ENCODE measurements at places on chromosomes 4 and X.

- DNase-seq: no peak
Observed at GRCh38 chr4:150217808-150218207, 139.6 kb downstream of the DCLK2 start.

DNA sequence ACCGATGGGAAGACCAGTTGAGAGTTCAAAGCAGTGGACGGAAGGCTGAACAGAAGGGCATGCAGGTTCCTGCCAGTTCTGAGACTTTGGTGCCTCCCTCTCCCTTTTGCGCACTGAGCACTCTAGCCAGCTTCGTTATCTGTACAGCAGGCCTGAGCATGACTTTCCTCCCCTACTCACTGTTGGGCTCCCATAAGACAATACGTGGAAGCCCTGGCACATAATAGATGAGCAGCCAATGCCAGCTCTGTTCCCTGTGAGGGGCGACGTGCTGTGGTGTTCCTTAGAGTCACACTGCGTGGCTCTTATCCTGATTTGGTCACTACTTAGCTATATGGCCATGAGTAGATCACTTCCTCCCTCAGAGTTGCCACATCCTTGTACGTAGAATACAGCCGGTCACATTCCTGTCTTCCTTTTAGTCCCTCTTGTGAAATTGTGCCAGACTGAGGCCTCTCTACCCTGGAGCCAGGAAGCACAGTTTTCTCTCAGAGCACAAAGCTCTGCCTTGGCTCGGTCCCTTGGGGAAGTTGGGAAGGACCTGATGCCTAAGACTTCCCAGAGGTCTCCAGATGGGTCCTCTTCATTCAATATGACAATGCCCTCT is 160.4 kb upstream of the MAMLD1 start:
- peak; percentile 78 for DNase-seq

DNA sequence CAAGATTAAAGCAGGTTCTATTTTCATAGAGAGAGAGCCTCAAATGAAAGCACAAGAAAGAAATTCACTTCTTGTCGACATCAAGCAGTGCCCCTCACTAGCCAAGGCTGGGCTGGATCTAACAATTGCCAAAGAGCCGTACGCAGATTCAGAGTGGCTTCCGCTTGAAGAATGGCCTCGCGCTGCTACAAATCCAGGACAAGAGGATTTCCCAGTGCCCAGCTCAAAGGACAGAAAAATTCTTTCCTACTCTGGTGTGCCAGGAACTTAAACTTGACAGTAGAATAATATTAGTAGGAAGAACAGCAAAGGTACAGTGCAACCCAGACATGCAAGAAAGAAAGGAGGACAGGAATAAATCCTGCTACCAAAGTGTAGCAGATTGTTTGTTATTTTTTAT is 56.5 kb upstream of the PPARGC1A start:
- DNase-seq: no peak

- no peak for DNase-seq
Observed at GRCh38 chr4:6969826-6970800, 60.5 kb downstream of the TBC1D14 start.

GRCh38 chrX:130805903-130806302 is 97.1 kb downstream of the ENOX2 start:
- no peak for DNase-seq

GRCh38 chr4:1992468-1993168 is 16.2 kb downstream of the NELFA start:
- no peak for DNase-seq

GRCh38 chr4:70640192-70640591 is 11.6 kb downstream of the ENAM start:
- DNase-seq: no peak

- DNase-seq: peak; percentile 6
Observed at GRCh38 chr4:13294961-13295605, 189.1 kb downstream of the RAB28 start.

- DNase-seq: no peak
Observed at GRCh38 chr4:46354701-46355262, 35.1 kb downstream of the GABRA2 start.

DNA sequence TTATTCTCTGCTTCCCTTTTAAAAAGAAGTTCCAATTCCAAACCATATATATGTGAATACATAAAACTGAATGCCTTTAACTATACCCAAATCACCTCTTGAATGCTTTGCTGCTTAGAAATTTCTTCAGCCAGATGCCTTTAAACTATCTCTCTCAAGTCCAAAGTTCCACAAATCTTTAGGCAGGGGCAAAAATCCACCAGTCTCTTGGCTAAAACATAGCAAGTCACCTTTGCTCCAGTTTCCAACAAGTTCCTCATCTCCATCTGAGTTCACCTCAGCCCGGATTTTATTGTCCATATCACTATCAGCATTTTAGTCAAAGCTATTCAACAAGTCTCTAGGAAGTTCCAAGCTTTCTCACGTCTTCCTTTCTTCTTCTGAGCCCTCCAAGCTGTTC is 49.8 kb downstream of the SULT1B1 start:
- no peak for DNase-seq

DNA sequence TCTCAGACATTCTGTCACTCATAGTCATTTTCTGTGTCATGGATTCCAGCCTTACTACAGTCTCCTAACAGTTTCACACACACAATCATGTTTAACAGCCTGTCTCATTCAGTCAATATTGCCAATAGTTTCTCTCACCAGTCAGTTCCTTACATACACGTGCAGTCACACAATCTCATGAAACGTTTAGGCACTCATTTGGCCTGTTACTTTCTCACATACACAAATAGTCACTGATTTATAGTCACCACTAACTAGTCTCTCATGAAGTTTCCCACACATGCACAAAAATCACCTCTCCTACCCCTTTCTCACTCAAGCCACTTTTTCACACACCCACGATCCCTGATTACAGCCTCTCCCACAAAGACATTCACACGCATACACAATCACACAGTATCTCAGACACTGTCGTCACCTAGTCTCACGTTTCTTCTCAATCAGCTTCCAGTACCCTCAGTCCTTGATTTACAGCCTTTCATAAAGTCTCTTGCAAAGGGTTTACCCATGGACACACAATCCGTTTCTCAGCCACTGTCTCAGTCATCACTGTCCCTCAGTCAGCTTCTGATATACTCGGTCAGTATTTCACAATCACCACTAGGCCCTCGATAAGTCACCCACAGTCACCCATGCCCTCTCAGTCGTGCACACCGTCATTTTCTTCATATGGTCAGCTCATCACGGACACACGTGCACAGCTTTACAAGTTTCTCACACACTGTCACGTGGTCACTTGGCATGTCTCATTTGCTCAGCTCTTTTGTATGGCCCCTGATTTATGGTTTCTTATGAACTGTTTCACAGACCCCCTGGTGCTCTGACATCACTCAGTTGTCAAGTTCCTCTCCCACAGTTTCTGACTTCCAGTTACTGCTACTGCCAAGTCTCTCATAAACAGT is 4.2 kb upstream of the CFP start:
- peak; percentile 61 for DNase-seq

GRCh38 chr4:3856604-3857204 is 90.5 kb downstream of the ADRA2C start:
- DNase-seq: no peak

Data from suppressor macrophage (primary cell).